ENCODE measurements at places on chromosomes 3 and 15.

DNA sequence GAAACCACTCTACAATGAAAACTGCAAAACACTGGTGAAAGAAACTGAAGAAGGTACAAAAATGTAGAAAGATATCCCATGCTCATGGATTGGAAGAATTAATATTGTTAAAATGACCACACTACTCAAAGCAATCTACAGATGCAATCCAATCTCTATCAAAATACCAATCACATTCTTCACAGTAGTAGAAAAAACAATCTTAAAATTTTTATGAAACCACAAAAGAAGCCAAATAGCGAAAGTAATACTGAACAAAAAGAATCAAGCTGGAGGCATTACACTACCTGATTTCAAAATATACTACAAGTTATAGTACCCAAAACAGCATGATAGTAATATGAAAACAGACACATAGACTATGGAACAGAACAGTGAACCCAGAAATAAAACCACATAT, 36.9 kb downstream of the TXNRD3 start:
- DNase-seq = no peak

GRCh38 chr3:42505849-42506410, 3.5 kb downstream of the VIPR1 start:
- DNase-seq = no peak

- peak; percentile 51 for DNase-seq
Measured at GRCh38 chr3:70120357-70120966, 120.9 kb downstream of the SAMMSON start.

GRCh38 chr3:120416868-120417267, 33.9 kb downstream of the FSTL1 start:
- no peak for DNase-seq

GRCh38 chr3:40681658-40682055, 156.9 kb downstream of the ZNF621 start:
- DNase-seq = no peak

DNA sequence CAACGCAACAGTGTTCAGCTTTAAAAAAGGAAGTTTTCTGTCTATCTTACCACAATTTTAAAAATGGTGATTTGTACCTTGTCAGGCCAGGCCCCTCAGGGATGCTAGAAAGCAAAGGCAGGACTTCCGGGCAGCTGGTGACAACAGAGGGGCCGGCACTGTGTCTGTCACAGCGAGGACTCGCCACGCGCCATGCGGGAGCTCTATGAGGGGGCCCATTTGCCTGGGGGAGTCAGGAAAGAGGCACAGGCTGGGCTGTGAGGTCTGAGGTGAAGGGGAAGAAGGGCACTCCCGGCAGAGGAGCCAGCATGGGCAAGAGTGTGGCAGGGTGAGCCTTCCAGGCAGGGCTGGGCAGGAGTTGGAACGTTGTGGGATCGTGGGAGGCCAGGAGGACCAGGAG, 7.0 kb downstream of the IQSEC1 start:
- no peak for DNase-seq

DNA sequence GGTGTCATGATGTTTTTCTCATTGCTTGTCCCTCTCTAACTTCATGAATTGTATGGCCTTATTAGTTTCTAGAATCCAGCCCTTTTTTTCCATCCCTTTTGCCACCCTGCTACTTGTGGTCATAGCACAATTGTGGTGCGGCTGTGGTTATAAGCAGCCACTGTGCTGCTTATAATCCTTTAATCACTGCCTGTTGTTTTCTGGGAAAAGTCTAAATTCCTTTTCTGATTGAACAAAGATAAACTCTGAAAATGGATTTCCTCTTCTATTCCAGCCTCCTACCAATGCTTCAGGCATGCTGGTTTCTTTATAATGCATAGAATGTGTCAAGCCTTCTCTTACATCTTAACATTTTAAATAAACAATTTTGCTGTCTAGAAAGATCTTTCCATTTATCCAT, 319.5 kb downstream of the C3orf38 start:
- DNase-seq = no peak

DNA sequence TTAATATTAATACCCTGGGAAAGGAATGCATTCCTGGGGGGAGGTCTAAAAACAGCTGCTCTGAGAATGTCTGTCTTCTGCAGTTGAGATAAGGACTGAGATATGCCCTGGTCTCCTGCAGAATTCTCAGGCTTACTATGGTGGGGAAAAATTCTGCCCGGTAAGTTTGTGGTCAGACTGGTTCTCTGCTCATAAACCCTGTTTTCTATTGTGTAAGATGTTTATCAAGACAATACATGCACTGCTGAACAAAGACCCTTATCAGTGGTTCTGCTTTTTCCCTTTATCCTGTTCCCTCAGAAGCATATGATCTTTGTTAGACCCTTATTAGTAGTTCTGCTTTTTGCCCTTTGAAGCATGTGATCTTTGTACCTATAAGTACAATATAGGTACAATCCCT, 494.6 kb downstream of the CNTN6 start:
- DNase-seq = no peak

GRCh38 chr3:142935963-142936362, 27.5 kb downstream of the PAQR9 start:
- DNase-seq = no peak

DNA sequence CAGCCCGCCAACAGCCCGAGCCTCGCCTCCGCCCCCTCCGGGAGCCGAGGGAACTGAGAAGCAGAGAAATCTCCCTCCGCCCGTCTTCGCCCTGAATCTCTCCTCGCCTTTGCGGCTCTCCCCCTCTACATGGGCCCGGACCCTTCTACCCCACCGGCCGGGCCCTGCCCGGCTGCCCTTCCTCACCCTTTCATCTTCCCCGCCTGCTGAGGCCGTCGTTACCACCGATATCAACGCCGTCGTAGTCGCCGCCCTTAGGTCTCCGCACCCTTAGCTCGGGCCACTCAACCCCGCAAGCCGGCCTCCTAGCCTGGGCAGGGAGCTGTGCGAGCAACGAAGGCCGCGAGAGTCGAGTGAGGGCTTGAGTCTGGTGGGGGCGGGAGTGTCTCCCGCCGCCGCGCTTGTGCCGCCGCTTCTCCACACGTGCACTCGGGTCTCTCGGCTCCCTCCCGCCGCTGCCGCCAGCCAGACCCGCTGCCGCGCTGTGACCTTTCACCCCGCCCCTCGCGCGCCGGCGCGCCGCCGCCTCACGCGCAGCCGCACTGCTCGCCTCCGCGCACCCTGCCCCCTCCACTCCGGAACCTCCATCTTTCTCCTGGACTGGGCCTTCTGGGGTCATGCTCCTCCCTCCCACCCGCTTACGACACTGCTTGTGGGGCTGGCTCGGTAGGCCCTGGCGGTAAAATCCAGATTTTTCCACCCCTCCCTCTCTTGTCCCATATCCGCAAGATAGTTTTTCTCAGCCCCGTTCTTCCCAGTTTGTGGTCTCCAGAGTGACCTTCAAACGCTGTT, at the start of gene NAA50:
NAA50 (minus strand) TSS at position 494 of the 792 bp plus-strand sequence; CDS start at position 194, 300 bp downstream.
- DNase-seq = peak; percentile 91

DNA sequence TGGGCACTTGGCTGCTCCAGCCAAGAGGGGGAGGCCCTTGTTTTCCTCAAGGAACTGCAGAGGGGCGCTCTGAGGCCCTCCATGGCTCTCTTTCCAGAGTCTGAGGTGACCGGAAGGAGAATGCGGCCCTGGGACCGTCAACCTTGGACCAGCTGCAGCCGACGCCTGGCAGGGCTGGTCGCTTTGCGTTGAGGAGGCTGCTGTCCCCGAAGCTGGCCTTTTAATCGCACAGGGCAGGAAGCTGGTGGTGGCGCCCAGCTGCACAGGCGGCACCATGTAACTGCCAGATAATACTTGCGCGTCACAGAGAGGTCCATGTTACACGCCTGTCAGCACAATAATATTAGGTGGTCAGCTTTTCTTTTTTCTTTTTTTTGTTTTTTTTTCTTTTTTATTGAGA, 875 bp upstream of the HLTF start:
- no peak for DNase-seq

DNA sequence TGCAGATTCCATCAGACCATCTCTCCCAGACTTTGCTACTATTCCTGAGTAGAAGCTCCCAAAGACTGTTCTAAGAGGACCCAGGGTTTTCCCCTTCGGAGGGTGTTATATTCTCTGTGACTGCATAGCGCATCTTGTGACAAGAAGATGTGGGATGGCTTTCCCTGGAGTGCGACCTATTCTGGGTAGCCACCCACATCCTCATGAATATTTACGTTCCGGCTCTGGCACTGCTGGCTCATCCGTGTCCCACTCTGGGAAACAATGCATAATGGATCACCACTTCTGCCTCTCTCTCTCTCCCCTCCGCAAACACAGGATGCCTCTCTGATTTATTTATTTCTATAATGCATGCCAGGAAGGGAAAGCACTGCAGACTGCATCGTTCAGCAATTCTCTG, 166.1 kb downstream of the PYDC2 start:
- no peak for DNase-seq

GRCh38 chr15:40940296-40940801, 11.2 kb downstream of the DLL4 start:
- DNase-seq = no peak

GRCh38 chr15:33360886-33361285, 50.1 kb downstream of the RYR3 start:
- no peak for DNase-seq

GRCh38 chr3:60912142-60912541, 339.1 kb downstream of the FHIT start:
- DNase-seq = no peak

DNA sequence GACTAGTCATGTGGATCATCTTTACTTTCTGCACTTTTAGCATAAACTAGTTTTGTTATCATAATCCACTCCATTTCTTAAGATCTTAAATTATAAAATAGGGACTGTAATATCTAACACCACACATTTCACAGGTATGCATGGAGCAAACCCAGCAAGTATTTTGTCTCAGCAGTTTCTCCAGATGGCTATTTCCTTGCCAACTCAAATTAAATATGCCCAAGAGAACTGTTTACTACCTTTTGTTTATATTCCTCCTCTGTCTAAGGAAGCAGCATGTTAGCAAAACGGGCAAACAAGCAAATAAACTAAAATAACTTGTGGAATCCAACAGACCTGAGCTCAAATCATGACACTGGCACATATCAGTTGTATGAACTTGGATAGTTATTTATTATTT, 379.8 kb downstream of the LSAMP start:
- DNase-seq = no peak

GRCh38 chr3:194475978-194476377, 10.8 kb downstream of the ATP13A3 start:
- DNase-seq = no peak

- DNase-seq = no peak
Measured at GRCh38 chr3:178381971-178382448, 154.2 kb upstream of the KCNMB2 start.

All from stimulated activated CD4-positive, alpha-beta T cell treated with anti-CD3 and anti-CD28 coated beads, Interleukin-12 subunit alpha, Interleukin-12 subunit beta, amount 100 ng/mL, for 48 hours (primary cell).